ENCODE measurements at places on chromosomes 1 and 21.

GRCh38 chr1:103459346-103459745 lies 66.2 kb upstream of the RNPC3 start:
- H3K27ac ChIP-seq = no peak overlapping the region
- H3K36me3 ChIP-seq = no peaks in the 10 kb centered on the region
- no peak for DNase-seq
- no peak overlapping the region for H3K4me3 ChIP-seq
- no peaks in the 10 kb centered on the region for H3K27me3 ChIP-seq

DNA sequence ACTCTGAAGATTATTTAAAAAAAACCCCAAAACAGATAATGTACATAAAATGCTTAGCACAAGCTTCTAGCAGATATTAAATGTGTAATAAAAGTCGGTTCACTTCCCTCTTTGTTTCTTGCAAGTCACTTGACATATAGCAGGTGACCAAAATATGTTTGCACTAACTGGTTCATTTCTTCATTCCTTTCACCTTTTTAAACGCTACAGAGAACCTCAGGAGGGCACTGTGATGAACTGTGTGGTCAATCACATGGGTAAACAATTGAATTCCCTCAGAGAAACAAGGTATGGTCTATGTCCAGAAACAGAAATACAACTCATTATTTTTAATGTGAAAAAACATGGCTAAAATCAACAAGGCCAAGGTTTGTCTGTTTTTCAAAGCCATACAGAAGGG lies 51.3 kb upstream of the BCL10 start:
- H3K4me1 ChIP-seq = no peaks in the 10 kb centered on the region
- no peak overlapping the region for H3K27ac ChIP-seq
- no peak overlapping the region for H3K4me3 ChIP-seq
- no peaks in the 10 kb centered on the region for H3K36me3 ChIP-seq
- H3K27me3 ChIP-seq = no peaks in the 10 kb centered on the region

- H3K27me3 ChIP-seq = no peaks in the 10 kb centered on the region
- no peak overlapping the region for H3K27ac ChIP-seq
Measured at GRCh38 chr1:203039609-203040512, 13.6 kb downstream of the PPFIA4 start.

DNA sequence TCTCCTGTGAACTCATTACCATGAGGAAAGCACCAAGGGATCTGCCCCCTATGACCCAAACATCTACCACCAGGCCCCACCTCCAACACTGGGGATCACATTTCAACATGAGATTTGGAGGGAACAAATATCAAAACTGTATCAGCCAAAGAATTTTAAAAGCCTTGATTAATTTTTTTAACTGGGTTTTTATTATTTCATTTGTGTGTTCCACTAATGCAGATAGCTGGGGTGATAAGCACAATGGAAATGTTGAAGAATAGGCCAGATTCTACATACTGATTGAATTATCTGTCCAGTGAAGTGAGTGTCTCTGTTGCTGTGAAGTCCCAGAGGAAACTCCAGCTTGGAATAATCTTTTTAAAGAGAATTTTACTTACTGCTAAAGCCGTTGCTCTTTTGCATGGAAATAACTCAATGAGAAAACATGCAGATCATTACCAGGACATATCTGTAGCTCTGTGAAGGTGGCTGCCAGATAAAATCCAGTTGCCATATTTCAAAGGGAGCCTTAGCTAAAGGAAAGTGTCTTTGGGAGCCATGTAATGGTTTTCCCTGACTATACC lies 44.4 kb upstream of the DHCR24 start:
- H3K4me3 ChIP-seq = no peak overlapping the region
- no peak overlapping the region for H3K27ac ChIP-seq
- no peaks in the 10 kb centered on the region for H3K36me3 ChIP-seq
- no peak for DNase-seq
- H3K4me1 ChIP-seq = no peaks in the 10 kb centered on the region

- no peak overlapping the region for H3K27ac ChIP-seq
- no peaks in the 10 kb centered on the region for H3K27me3 ChIP-seq
- no peaks in the 10 kb centered on the region for H3K36me3 ChIP-seq
- DNase-seq = no peak
- H3K4me3 ChIP-seq = no peak overlapping the region
- no peaks in the 10 kb centered on the region for H3K4me1 ChIP-seq
Measured at GRCh38 chr1:70429219-70429618, 18.2 kb downstream of the CTH start.

DNA sequence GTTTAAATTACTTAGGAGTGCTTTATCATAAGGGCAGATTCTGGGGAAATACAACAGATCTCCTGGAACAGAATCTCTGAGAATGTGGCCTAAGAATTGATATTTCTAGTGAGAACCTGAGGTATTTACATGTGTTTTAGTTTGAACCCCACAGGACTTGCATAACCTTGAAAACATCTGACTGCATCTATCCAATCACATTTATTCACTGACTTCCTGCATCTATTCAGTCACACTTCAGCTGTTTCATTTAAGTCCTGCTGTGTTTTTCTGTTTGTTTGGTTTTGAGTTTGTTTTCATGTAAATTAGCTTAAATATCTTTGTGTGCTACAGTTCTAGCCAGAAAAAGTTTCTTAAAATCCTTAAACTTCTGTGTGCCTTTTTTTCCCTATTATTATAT lies 1260.7 kb downstream of the PLA2G4A start:
- no peaks in the 10 kb centered on the region for H3K4me1 ChIP-seq
- no peak overlapping the region for H3K27ac ChIP-seq
- H3K27me3 ChIP-seq = no peaks in the 10 kb centered on the region
- H3K4me3 ChIP-seq = no peak overlapping the region

All from CD8-positive, alpha-beta memory T cell (primary cell).